Epithelial cell of proximal tubule (primary cell): ENCODE measurements at places on chromosomes 3 and 15.
A peak's percentile ranks its signal among the peaks of the same experiment; 100 is the strongest.

GRCh38 chr15:77966540-77967234 lies 110.8 kb downstream of the TBC1D2B start:
- DNase-seq, result no peak

- DNase-seq, result no peak
These were observed 59.9 kb downstream of the LIPC start for GRCh38 chr15:58491499-58492202.

GRCh38 chr3:2526926-2527325 lies 428.3 kb downstream of the CNTN4 start:
- no peak for DNase-seq

- DNase-seq, result no peak
These were observed 38.1 kb downstream of the CTDSPL start for GRCh38 chr3:37899711-37900306.

- no peak for DNase-seq
These were observed 1.3 kb downstream of the CHST13 start for GRCh38 chr3:126525091-126525852.

DNA sequence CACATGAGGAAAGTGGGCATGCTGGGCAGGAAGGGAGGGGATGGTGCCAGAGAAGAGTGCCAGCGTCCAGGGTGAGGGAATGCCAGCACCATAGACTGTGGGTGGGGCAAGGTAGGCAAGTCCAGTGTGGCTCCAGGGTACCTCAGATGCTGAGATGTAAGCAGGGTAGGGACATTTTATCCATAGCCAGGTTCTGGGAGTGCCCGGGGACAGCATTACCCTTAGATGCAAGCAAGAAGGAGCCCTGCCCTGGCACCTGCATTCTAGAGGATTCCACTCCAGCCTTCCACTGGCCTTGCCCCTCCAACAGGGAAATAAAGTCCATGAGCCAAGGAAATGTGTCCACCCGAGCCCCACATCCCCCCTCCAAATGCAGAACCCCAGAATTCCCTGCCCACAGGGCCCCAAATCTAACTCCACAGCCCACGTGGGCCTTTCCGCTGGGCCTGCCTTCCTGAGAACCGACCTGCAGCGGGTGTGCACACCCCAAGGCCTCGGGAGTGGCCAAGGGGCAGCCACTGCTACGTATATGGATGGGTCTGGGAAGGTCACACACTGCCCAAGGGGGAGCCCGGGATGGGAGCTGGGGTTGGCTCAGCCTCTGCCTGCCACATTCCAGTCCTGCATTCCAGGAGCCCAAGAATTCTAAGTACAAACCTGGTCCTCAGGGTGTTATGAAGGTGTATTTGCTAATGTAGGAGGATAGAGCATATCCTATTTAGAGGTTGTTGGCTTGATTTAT lies 20.3 kb upstream of the CYP11A1 start:
- DNase-seq, result no peak

DNA sequence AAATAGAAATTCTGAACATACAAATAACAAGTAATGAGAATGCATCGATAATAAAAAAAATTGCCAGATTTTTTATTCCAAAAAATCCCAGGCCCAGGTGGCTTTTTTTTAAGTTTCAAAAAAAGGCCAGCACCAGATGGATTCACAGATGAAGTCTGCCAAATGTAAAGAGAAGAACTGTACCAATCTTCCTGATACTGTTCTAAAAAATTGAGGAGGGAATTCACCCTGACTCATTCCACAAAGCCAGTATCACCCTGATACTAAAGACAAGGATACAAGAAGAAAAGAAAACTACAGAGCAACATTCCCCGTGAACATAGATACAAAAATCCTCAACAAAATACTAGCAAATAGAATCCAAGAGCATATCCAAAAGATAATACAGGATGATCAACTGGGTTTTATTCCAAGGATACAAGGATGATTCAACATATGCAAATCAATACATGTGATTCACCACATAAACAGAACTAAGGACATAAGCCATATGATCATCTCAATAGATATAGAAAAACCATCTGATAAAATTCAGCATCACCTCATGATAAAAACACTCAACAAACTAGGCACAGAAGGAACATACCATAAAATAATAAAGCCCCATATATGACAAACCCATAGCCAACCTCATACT lies 44.1 kb upstream of the XCR1 start:
- no peak for DNase-seq

DNA sequence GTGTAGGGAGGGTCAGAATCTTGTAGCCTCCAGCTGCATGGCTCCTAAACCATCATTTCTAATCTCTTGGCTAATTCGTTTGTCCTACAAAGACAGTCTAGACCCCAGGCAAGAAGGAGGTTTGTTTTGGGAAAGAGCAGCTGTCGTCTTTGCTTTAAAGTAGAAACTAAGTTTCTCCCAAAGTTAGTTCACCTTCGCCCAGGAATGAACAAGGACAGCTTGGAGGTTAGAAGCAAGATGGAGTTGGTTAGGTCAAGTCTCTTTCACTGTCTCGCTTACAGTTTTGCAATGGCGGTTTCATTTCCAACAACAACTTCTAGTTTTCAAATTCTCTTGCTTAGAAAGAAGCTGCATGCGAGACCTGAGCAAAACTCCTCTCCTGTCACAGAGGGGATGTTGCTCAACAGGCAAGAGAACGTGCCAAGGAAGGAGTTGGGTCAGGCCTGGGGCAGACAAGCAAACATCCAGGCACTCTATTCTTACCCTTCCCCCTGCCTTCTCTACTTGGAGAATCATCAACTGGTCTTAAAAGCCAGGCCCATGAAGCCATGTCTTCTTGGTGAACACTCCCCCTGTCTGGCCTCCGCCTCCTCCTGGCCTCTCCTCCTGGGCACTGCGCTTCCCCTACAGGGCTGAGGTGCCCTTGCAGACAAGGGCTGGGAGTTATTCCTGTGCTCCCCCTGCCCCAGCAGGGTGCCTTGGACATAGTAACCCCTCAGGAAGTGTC lies 57.6 kb downstream of the TMEM44 start:
- DNase-seq, result peak; percentile 87

DNA sequence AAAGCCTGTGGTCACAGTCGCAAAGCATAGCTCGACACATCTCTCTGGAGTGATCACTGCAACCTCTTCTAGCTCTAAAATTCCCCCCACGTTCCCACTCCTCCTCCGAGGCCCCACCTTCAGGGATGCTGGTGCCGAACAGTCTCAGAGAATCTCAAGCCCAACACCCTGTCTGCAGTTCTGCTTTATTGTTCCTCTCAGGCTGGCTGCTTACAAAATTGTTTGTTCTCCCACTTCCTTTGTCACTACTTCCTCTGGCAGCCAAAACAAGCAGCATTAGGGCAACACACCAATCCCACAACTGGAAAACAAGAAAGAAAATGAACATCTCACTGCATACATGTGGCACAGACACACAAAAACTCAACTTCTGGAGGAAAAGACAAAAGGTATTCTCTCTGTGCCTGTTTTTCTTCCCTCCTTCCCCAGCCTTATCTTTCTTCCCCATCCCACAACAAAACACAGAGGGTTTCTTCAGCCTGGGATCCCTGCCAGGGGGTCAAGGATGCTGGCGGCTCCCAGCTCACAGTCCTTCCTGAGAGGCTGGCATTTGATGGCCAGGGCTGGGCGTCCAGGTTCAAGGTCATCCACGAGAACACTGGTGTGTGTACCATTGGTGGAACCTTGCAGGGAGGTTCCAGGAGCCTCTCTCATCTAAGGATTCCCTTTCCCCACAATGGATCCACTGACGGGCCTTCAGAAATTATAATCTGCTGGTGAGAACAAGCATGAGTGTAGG lies 108.4 kb downstream of the TMCO5A start:
- no peak for DNase-seq

- no peak for DNase-seq
These were observed 72.9 kb upstream of the NDN start for GRCh38 chr15:23760024-23760423.

- DNase-seq, result no peak
These were observed 50.4 kb upstream of the ZDHHC23 start for GRCh38 chr3:113897373-113897777.

DNA sequence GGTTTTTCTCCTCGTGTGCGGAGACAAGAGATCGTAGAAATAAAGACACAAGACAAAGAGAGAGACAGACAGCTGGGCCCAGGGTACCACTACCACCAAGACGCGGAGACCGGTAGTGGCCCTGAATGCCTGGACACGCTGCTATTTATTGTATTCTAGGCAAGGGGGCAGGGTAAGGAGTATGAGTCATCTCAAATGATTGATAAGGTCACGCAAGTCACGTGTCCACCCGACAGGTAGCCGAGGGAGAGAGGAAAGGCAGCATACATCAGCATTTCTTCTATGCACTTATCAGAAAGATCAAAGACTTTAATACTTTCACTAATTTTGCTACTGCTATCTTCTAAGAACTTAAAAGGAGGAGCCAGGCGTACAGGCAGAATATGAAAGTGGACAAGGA lies 28.2 kb downstream of the MYL3 start:
- no peak for DNase-seq

GRCh38 chr3:158775426-158776410 lies 26.1 kb upstream of the MFSD1 start:
- no peak for DNase-seq

DNA sequence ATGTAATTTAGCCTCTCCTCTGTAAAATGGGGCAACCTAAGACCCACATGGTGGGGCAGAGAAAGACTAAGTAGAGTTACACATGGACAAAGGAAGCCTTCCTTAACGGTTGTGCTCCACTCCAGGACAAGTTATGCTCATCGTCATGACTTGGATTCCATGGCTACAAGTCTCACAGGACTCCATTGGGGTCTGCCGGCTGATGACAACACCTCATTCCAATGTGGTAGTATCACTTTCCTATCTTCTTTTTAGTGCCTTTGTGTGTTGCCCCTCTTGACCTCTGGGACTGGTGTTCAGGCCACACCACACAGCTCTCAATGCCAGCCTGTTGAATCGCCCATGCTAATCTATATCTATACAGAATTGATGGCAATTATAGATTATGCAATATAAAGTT lies 181.3 kb upstream of the WNT5A start:
- no peak for DNase-seq

- no peak for DNase-seq
These were observed 137.4 kb downstream of the ATP10A start for GRCh38 chr15:25725758-25726157.

GRCh38 chr15:68208136-68208535 lies 3.0 kb upstream of the CALML4 start:
- DNase-seq, result no peak

DNA sequence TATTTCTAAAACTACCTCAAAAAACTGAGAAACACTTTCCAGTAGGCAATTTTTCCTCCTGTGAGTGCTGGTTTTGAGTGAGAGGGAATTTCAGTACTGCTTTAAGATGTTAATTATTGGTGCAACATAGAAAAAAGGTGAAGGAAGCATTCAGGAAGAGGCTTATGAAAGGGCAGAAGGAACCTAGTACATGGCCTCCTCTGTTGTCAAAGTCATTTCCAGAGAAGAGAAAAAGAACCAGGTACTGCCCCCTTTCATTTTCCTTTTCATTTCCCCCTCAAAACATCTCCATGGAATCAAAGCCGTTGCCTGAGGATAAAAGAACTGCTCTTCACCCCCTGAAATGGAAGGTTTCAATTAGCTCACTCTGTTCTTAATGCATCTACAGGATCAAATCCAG lies 19.8 kb downstream of the RARRES1 start:
- DNase-seq, result no peak

DNA sequence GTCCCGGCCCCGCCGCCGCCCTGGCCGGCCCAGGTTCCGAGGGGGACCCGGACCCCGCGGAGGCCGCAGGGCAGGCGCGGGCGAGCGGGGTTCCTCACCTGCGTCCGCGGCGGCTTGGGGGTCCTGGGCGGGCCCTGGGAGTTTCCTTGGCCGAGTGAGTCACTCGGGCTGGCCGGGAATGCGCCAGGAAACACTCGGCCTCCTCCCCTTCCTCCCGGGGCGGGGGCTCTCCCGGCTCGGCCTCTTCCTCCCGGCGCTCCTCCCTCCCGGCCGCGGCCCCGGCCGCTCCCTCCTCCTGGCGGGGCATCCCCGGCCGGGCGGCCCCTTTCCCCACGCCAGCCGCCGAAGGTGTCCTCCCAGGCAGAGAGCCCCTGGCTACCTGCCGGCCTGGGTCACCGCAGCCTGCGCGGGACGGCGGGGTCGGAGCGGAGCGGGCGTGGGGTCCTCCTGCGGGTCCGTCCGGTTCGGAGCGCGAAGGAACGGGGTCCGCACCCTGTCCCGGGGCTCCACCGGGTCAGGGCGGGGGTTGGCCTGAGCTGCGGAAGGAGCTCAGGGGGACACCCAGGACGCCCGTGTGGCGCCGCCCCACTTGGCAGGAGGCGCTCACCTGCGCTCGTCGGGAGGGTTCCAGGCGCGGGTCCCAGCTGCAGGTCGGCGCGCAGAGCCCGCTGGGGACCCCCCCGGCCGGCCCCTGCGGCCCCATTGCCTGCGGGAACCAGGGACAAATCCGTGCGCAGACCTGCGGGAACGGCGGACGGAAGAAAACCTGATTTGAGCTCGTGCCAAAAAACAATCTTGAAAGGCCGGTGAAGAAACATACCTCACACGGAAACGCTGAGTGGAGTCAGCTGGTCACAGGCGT lies at the start of gene CYFIP1:
Gene CYFIP1 (minus strand): TSS at position 180 of the 862 bp plus-strand sequence. CDS start 33,083 bp downstream, outside the sequence.
- no peak for DNase-seq

DNA sequence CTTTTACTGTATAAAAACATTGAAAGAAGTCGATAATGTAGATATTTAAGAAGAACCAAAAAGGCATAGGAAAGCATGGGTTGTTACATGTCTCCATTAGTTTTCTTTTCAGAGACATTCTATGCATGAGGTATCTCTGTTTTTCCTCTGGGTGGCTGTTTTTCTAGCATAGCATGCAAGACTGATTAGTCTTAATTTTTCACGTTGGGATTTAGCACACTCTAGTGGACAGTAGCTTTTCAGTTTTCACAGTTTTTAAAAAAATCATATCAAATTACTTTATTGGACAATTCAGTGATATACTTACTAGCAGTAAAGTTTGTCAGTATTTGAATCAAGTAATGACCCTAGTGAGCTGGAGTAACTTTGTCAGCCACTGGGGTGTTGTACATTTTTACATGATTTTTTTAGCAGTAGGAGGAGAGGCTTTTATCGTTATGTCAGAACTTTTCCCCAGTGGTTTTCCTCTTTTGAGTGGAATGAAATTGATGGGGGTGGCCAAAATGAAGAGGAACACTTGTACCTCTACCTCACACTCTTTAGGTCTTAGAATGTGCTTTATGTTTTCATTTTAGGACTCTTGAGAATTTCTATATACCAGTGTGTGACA lies 57.2 kb downstream of the SEC22A start:
- DNase-seq, result peak; percentile 13

- DNase-seq, result no peak
These were observed 106.1 kb downstream of the RFTN1 start for GRCh38 chr3:16407366-16407765.

- no peak for DNase-seq
These were observed 42.3 kb upstream of the GYG1 start for GRCh38 chr3:148948913-148949657.
